Ovary (tissue), 10 donors: ENCODE measurements at places on chromosomes 4 and X.

DNA sequence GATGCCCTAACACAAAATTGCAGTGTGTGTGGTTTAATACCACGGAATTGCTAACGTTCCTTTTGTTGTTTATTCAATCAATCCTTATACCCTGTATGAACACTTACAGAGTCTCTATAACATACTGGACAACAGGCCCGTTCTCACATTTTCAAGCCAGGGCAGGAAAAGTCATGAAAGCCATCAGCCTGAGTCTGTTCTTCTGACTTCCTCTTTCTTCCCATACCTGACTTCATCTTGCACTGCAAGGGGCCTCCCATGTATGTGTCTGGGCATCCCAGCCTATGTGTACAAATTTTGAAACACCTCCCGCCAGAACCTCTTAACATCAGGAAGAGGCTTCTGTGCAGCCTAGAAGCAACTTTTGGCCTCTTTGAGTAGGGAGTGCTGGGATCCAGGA is 4.9 kb upstream of the SHISA3 start:
- DNase-seq = no peak

DNA sequence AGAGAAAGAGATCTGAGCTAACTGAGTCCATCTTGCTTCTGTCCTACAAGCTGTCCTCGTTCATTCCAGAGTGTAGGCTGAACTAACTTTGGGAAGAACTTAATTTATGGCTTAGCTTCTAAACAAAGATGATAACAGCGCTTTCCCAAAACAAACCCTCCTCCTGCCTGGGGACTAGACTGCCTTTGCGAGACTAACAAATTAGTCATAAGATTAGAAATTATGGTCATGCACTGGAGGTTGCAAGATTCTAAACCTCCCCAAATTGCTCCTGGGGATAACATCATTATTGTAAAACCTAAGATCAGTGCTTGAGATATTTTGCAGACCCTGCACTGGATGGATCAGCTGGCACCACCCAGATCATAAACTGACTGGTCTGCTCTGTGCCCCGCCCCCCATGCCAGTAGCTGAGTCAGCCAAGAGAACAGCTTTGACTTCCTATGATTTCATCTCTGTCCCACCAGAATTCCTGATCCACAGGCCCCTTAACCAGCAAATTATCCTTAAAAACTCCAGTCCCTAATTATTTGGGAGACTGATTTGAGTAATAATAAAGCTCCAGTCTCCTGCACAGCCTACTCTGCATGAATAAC is 883.3 kb downstream of the TRIML1 start:
- DNase-seq = no peak

DNA sequence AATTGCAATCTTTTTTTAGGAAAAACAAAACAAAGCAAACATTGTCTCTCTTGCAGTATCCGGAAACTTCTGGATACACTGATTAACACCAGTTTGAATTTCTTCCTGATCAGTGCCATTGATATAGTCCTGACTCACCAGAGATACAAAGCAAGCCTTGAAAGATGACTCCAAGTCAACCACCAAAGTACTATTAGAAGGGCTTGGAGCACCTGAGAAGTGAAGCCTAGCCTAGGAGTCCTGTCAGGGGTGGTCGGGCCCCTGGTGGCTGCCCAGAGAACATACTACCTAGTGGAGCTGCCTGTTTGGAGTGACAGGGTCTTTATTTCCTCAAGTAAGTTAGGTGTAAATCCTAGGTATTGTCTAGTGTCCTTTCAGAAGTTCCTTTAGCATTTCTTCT is 593.2 kb downstream of the ZNF674 start:
- no peak for DNase-seq

- no peak for DNase-seq
Measured at GRCh38 chr4:26162101-26162500, 158.7 kb upstream of the RBPJ start.

- DNase-seq = no peak
Measured at GRCh38 chr4:48483006-48483776, at the start of gene SLC10A4. TSS of gene SLC10A4 (plus strand) at chr4:48483343. CDS start at chr4:48483562, 219 bp downstream.
